ENCODE measurements at places on chromosomes 2 and 18.

GRCh38 chr2:16881122-16881521 is 215.5 kb upstream of the CYRIA start:
- peak; percentile 24 for DNase-seq

- peak; percentile 18 for DNase-seq
Measured at GRCh38 chr2:113156278-113157117, 17.3 kb upstream of the PSD4 start.

DNA sequence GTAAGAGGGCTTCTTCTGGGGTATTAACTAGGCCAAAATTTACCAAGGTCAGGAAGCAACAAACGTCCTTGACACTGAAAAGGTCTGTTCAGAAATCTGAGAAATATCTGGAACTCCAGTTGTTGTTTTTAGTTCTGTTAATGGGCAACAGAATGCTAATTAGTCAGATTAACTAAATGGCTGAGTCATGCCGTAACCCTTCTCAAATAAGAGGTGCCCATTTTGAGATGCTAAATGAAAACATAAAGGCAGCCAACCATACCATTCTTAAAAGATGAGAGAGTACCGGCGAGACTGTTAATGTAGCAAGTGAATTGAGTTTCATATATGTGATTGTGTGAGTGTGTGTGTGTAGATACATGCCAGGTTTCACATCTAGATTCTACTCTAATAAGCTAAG is 147.9 kb upstream of the GAREM1 start:
- peak; percentile 70 for DNase-seq

GRCh38 chr2:159613651-159614285 is 2.6 kb downstream of the BAZ2B start:
- peak; percentile 37 for DNase-seq

GRCh38 chr2:46174345-46175170 is 122.6 kb upstream of the EPAS1 start:
- DNase-seq = no peak

DNA sequence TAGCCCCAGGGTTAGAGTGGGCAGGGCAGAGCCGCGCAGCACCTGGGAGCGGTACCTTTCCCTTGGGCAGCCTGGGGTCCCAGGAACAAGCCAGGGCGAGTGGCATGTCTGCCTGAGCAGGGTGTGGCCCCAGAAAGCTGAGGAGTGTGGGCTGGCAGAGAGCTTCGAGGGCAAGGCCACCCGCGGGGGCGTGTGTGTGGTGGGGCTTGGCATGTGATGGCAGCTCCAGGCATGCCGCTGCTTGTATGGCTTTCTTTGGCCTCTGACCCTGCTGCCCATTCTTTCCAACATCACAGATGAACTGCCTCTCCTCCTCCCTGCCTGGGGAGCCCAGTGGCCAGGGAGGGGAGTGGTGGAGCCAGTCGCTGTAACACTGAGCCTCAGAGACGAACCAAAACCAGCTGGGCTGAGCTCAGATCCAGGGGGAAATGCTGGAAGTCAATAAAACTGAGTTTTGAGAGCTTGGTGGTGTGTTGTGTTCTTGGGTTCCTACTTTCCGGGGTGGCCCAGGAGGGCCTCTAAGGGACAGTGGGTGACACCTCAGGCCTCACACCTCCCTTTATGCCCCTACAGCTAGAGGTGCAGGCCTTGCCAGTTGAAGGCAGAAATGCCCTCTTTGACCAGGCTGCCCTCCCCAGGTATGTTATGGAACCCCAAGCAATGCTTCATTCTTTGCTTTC is 7.4 kb downstream of the DNAJB2 start:
- DNase-seq = no peak

GRCh38 chr2:62938126-62938525 is 112.5 kb upstream of the OTX1 start:
- DNase-seq = peak; percentile 31

DNA sequence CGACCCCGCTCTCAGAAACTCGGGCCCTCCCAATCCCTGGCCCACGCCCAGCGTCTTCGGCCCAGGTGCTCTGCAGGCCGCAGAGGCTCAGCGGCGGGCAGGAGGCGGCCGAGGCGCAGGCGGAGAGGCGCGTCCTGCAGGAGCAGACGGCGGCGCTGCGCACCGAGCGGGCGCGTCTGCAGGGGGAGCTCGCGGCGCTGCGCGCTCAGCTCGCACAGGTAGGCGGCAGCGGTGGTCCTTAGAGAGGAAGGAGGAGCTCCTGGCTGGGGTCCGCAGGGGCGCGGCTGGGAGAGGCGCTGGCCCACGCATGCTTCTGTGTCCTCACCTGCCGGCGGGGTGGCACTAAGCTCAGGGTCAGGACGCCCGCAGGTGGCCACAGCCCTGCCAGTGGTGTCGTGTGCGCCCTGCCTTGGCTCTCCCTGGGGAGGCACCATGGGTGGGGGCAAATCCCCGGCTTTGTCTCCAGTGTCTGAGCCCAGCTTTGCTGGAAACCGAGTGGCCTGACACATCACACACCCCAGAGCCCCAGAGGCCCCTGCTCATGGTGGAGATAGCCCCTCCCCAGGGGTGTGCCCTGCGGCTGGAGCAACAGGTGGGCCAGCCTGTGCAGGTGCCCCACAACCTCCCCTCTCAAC is 14.9 kb upstream of the SNED1 start:
- DNase-seq = peak; percentile 53

DNA sequence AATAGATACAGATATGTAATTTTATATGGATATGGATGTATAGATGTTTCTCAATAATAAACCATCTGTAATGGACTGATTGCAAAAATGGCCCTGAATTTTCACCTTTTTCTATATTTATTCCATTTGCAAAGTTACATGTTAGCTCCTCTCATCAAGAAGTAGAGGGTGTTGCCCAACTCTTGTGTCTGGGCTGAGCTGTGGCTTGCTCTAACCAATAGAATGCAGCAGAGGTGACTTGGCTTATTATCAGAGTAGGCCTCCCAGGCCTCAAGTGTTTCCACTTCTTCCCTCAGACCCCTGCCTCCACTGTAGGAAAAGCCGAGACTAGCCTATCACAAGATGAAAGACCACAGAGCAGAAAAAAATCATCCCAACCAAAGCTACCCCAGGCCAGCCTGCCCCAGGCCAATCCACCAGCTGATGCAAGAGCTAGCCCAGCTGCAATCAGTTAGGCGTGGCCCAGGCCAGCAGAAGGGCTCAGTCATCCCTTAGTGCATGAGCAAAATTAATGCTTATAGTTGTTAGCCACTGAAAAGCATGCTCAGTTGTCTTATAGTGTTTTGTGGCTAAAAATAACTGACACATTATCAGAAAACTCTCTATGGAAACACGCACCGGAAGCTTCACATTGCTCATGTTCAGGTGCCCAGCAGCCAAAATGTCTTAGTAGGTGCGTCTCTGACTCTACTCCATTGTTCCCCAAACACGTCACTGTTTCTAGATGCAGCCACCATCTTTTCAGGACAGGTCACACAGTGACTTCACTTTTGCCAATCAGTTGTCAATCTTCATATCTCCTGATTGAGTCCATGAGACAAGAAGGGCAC is 464.0 kb downstream of the FBXO15 start:
- DNase-seq = no peak

GRCh38 chr2:33560017-33560416 is 39.1 kb downstream of the FAM98A start:
- no peak for DNase-seq

GRCh38 chr2:53174539-53174938 is 593.1 kb upstream of the CHAC2 start:
- DNase-seq = no peak

- DNase-seq = no peak
Measured at GRCh38 chr2:100235581-100235980, 86.7 kb downstream of the LONRF2 start.

GRCh38 chr2:239046822-239047221 is 198.9 kb downstream of the TWIST2 start:
- DNase-seq = no peak

GRCh38 chr2:203857656-203858055 is 9.9 kb upstream of the CTLA4 start:
- DNase-seq = no peak

DNA sequence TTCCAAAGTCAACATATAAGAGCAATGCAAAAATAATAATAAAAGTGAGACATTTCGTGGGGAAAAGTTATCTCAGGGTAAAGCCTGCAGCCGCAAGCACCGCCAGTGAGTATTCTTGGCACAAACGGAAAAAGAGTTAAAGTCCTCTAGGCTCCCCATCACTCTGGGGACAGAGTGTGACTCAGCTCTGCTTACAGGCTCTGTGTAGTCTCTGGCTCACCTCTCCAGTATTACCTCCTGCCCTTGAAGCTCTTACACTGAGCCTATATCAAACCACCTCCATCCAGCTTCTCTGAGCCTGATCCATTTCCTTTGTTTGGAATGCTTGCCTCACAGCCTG is 55.5 kb downstream of the MTHFD2 start:
- no peak for DNase-seq

DNA sequence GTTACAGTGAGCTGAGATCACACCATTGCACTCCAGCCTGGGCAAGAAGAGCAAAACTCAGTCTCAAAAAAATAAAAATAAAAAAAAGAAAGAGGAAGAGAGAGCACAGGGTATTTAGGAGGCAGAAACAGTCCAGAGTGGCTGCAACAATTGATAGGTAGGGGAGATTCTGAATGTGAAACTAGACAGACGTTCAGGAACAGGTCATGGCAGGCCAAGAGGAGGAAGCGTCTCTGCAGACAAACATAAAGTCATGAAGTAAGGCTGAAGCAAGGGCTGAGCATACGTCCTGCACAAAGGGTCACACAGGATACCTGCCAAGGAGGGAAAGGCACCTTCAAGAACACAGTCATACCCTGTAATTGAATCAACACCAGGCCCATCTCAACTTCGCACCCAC is 64.1 kb upstream of the ZNF532 start:
- no peak for DNase-seq

- no peak for DNase-seq
Measured at GRCh38 chr2:162266460-162266760, 23.2 kb upstream of the FAP start.

DNA sequence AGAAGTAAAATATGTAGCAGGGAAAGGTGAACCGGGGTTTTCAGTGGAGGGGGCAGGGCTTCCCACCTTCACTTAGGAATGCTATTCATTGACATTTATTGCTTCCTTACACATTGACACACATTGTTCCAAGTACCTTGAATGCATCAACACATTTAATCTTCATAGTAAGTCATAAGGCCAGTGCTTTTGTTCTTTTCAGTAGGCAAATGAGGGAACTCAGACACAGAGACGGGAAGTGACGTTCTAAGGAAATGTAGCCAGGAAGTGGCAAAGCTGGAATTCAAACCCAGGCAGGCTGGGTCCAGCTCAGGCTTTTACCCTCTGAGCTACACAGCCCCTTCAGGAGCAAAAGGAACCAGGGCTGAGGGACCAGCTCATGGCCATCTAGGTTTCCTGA is 20.7 kb downstream of the BMP10 start:
- DNase-seq = no peak

- DNase-seq = no peak
Measured at GRCh38 chr18:51391731-51392130, 194.2 kb upstream of the MEX3C start.

DNA sequence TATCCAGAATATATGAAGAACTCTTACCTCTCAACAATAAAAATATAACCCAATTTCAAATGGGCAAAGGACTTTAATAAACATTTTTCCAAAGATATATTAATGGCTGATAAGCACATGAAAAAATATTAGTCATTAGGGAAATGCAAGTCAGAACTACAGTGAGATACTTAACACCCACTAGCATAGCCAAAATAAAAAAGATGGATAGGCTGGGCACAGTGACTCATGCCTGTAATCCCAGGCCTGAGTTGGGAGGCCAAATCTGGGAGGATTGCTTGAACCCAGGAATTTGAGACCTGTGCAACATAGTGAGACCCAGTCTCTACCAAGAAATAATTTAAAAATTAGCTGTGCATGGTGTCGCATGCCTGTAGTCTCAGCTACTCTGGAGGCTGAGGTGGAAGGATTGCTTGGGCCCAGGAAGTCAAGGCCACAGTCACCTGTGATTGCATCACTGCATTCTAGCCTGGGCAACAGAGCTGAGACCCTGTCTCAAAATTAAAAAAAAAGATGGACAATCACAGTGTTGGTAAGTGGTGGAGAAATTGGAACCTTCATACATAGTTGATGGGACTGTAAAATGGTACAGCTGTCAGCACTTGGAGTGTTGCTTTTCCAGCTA is 25.1 kb downstream of the MARCHF7 start:
- DNase-seq = no peak

GRCh38 chr2:187552828-187553681 is 1.2 kb downstream of the TFPI start:
- peak; percentile 66 for DNase-seq

- DNase-seq = no peak
Measured at GRCh38 chr18:45365835-45366234, 249.4 kb upstream of the SLC14A2 start.

DNA sequence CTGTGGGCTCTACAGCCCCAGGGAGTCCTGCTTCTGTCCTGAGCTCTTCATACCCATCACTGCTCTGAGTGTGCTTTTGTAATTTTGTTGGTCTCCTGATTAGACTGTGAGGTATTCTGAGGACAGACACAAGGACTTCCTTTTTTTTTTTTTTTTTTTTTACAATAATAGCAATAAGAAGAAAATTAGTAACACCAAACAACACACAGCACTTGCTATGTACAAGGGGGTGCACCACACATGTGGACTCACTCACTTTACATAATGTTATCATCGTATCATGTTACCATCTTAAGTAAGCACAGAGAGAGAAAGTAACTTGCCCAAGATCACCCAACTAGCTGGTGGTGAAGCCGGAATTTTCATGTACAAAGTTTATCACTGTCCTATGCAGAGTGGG is 34.6 kb downstream of the MBP start:
- no peak for DNase-seq

DNA sequence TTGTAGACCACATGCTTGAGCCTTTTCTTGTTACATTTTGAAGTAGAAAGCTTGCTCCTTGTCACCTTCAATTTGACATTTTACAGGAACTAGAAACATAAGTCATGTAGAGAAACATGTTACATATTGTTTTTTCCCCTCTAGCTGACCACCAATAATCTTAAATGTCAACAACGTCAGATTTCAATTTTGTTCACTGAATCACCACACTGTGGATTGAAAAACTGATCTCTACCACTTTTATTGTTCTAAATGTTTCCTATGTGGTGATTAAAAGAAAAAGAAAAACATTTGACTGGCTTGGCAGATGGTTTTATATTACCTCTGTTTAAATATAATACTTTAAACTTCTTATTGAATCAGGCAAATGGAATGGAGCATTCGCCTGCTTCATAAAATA is 87.7 kb downstream of the DSEL start:
- no peak for DNase-seq

DNA sequence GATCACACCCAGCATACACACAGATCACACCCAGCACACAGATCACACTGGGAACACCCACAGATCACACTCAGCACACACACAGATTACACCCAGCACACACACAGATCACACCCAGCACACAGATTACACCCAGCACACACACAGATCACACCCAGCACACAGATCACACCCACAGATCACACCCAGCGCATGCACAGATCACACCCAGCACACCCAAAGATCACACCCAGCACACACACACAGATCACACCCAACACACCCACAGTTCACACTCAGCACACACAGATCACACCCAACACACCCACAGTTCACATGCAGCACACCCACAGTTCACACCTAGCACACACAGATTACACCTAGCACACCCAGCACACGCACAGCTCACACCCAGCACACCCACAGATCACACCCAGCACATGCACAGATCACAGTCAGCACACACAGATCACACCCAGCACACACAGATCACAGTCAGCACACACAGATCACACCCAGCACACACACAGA is 117.6 kb downstream of the DYSF start:
- no peak for DNase-seq

GRCh38 chr2:106638043-106638442 is 150.9 kb downstream of the CD8B2 start:
- DNase-seq = peak; percentile 31

- no peak for DNase-seq
Measured at GRCh38 chr18:55300421-55300935, 287.5 kb downstream of the TCF4 start.

GRCh38 chr18:28802546-28802945 is 625.6 kb upstream of the CDH2 start:
- peak; percentile 16 for DNase-seq

All from kidney tubule cell (primary cell).